ENCODE measurements at places on chromosomes 12 and 14.

DNA sequence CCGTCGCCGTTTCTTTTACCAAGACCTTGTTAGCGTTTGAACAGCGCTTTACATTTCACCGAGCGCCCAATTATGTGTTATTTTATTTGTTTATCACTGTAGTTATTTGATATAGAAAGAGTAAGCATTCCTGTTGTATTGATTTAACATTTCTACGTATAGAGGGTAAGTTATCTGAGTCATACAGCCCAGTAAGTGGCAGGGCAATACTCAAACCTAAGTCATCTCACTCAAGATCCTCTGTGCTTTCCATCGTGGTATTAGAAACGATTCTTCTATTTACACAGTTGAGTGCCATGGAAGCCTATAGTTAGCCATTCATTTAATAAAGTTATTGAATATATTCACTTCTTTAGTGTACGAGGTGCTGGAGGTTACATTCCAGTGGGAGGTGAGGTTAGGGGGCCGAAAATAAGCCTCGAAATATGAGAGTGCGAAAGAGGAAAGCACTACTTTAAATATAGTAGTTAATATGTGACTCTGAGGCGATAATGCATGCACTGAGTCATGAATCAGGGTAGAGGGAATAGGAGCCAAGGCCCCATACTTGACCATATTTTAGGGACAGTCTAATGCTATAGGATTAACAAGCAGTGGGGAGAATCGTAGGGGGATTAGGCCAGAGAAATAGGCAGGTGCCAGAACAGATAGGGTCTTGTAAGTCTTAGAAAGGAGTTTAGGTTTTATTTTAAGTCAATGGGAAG is 629 bp downstream of the RAD51AP1 start:
- no peak for DNase-seq

DNA sequence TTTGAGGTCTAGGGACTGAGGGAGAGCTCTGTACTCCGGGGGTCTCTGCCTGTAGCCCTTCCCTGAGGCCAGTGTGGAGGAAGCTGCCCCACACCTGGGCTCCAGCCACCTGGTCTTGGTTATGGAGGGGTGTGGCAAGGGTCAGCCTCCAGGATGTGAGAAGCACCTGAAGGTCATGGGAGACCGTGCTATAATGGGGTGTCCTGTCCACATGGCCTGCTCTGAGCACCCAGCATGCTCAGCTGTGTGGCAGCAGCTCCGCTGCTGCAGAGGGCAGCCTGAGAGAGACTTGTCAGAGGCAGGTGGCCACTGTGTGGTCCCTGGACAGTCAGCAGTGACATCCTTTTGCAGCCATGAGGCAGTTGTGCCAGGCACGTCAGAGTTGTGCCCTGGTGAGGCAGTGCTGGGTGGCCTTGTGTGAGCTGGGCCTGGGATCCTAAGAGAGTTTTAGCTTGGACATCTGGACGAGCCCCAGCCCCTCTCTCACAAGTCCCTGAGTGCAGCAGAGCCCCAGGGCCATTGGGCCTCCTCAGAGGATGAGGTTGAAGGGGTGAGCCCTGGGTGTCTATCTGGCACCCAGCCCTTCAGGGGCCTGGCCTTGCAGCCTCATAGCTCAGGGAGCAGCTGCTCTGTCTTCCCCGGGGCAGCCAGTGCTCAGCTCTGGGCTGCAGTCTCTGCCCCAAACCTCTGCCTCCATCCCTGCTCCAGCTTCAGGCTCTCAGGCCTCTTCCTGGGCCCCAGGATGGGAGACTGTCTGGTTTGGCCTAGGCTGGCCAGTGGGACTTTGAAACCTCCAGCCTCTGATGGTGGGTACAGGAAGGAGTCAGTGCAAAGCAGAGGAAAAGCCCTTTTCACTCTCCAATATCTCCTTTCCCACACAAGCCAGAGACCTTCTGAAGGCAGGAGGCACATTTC is 7.4 kb upstream of the ATG101 start:
- DNase-seq: no peak

DNA sequence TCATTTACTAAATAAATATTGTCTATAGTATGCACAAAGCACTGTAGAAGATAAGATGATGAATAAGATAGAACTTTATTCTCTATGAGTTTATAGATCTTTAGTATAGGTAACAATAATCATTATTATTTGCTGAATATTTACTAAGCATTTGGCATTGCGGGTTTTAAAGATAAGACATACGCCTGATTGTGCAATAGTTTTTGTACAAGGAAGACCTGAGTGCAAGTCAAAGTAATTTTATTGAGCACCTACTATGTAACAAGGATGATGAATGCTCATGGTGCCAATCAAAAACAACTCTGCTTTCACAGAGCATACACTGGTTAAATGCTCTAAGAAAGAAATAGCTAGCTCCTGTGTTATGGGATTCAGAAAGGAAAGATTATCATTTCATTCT is 1461.7 kb upstream of the FLRT2 start:
- no peak for DNase-seq

DNA sequence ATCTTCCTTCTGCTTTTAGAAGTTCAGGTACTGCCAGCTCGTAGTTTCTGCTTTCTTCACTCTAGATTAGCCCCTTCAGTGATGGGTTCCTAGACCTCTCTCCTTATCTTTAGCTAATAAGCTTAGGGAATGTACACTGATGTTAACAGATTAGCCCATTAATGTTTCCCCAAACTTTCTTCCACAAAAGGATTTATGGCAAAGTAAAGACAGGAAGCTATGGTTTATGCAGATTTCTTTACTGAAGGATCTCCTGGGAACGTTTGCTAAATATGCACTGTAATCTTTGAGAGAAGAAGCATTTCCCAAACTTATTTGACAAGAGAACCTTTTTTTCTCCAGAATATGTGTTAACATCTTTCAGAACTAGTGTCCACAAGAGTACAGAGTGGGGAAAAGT is 4.2 kb downstream of the SOCS4 start:
- DNase-seq: no peak

DNA sequence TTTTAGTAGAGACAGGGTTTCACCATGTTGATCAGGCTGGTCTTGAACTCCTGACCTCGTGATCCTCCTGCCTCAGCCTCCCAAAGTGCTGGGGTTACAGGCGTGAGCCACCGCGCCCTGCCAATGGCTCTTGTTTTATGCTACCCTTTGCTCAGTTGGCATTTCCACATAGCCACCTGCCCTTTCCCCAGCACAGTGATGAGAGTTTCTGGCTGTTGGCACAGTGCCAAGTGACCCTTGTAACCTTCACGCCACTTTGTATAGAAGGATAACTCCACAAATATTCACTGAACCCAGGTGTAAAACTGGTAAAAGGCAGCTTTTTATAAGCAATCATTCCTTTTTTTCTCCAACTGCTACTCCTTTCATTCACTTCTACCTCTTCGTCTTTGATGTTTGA is 18.5 kb upstream of the CCDC175 start:
- no peak for DNase-seq

GRCh38 chr14:61524211-61524806 is 171.0 kb upstream of the HIF1A start:
- no peak for DNase-seq

All from activated T-cell treated with anti-CD3 and anti-CD28 coated beads, Interleukin-2, amount 50 U/mL, for 24 hours (primary cell).